Activated T-helper 9 cell treated with anti-CD3 and anti-CD28 coated beads, Interleukin-2, amount 50 U/mL, for 16 hours (primary cell): ENCODE measurements at places on chromosomes 1 and 21.
A peak's percentile ranks its signal among the peaks of the same experiment; 100 is the strongest.

DNA sequence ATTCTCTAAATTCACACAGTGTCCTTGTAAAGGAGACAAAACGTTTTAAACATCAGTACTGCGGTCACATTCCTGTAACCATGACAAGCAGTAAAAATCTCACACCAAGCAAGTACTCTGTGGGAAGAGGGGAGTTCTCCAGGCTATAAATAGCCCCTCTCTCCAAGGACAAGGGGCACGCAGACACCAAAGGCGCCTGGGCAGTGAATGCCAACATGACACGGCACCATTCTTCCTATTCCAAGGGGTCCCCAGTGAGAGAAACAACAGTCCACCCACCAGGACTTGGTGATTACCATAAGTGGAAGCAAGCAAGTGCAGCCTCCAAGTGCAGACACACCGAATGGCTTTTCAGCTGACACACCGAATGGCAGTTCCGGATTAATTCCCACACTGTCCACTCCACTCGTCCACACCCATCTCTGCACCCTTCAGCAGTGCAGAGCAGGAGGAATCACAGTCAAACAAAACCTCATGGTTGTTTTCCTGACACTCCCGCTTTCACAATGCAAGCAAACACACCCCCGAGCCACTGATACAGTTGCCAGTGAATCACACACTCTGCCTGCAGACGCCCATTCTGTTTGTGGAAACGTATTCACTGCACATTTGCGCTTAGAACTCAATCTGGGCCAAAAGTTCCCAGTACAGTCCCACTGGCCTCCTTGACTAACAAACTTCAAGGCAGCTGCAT lies 1.8 kb downstream of the PTTG1IP start:
- DNase-seq = no peak

GRCh38 chr1:212699104-212699624 lies 476 bp downstream of the BATF3 start:
- peak; percentile 60 for DNase-seq

- no peak for DNase-seq
Measured at GRCh38 chr1:67608661-67609576, 76.1 kb upstream of the GADD45A start.

GRCh38 chr1:64663668-64664067 lies 81.2 kb upstream of the RAVER2 start:
- no peak for DNase-seq

- no peak for DNase-seq
Measured at GRCh38 chr1:184935920-184936798, 38.1 kb downstream of the NIBAN1 start.

- no peak for DNase-seq
Measured at GRCh38 chr1:72946903-72947499, 664.7 kb upstream of the NEGR1 start.

- DNase-seq = no peak
Measured at GRCh38 chr1:15577691-15578090, 7.2 kb downstream of the AGMAT start.
